ENCODE measurements at places on chromosomes 2 and 18.

DNA sequence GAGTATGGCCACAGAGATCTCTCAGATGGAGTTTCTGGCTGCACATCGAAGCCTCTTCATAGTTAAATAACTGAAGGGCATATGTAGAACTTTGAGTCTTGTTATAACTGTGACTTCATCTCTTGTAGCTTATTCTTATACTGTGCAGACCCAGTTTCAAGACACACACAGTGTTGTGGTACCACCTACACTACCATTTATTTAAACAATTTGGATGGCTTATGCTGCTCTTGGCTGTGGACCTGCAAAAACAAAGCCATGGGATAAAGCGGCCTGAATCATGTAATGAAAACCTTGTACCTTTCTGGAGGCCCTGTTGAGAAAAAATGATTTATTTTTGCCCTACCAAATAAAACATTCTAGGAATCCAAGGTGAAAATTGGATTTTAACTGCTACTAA lies 262.8 kb upstream of the RASGRP3 start:
- no peak for DNase-seq

DNA sequence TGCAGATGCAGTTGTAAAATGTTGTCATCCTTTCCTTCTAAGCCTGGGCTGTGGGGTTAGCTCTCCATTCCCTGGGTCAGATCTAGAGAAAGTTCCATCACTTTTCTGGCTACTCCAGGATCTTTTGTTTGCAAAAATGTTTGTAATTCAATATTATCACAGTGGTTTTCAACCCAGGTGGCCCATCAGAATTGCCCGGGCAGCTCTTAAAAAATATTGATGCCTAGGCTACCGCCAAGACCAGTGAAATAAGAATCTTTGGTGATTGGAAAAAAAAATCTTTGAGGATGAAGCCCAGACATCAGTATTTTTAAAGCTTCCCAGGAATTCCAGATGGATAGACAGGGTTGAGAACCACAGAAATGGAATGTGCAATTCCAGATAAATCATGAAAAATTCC lies 232.5 kb upstream of the SPRED2 start:
- no peak for DNase-seq

DNA sequence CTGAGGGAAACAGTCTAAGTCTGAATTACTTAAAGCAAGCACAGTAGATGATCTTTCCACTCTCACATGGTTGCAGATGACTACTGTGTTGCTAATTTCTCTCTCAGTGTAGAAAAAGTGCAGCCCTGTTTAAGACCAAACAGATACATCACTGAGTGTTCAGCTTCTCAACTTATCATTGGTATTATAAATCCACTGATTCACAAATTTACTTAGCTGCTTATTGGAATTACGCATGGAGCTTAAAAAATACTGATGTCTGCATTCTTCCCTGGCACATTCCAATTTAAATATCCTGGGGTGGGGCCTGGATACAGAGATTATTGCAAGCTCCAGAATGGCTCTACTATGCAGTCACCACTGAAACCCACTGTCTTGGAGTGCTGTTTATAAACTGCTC lies 411.2 kb downstream of the RND3 start:
- no peak for DNase-seq

GRCh38 chr2:9282128-9283112 lies 75.8 kb downstream of the ASAP2 start:
- no peak for DNase-seq

- no peak for DNase-seq
These were observed 615 bp downstream of the AKAIN1 start for GRCh38 chr18:5196253-5197031.

GRCh38 chr2:72300147-72300684 lies 152.6 kb upstream of the CYP26B1 start:
- no peak for DNase-seq

Measured in hematopoietic multipotent progenitor cell treated with erythropoietin and hydrocortisone succinate and interleukin-3 and kit ligand, for 15 days (in vitro differentiated cells).